ENCODE measurements at places on chromosomes 1 and 21.

- DNase-seq = no peak
These were observed 26.8 kb downstream of the TSHB start for GRCh38 chr1:115056395-115056798.

DNA sequence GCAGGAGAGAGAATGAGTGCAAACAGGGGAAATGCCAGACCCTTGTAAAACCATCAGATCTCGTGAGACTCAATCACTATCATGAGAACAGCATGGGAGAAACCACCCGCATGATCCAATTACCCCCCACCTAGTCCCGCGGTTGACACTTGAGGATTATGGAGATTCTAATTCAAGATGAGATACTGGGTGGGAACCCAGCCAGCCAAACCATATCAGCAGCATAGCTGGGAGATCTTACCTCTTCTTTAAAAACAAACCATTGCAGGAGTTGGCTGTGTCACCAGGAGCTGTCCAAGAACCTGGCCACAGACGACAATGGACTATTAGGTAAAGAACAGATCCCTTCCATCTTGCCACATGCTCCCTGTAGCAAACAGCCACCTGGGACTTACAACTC lies 422.7 kb downstream of the MATN1 start:
- no peak for DNase-seq

GRCh38 chr1:101363891-101364318 lies 127.1 kb downstream of the S1PR1 start:
- no peak for DNase-seq

- no peak for DNase-seq
These were observed 5.9 kb upstream of the TAGLN2 start for GRCh38 chr1:159931101-159931794.

- DNase-seq = no peak
These were observed 1.2 kb upstream of the EXTL1 start for GRCh38 chr1:26020330-26020768.

DNA sequence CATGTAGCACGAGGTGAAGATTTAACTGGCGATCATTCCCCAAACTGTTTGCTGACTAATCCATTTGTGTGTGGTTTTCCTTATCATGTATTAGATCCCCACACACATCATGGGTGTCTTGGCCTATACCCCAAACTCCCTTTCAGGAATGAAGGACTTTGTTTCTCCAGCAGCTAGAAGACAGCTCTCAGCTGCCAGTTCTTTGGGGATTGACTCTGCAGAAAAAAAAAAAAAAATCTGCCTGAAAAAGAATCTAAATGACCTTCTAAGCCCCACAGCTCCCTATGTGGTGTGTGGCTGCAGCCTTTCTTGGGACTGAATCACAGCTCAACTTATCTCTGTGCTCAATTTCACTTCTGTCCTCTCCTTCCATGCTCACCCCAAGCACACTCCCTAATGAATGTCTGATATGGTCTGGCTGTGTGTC lies 256.3 kb upstream of the DUSP10 start:
- no peak for DNase-seq

GRCh38 chr1:182137546-182137945 lies 76.0 kb upstream of the ZNF648 start:
- DNase-seq = no peak

DNA sequence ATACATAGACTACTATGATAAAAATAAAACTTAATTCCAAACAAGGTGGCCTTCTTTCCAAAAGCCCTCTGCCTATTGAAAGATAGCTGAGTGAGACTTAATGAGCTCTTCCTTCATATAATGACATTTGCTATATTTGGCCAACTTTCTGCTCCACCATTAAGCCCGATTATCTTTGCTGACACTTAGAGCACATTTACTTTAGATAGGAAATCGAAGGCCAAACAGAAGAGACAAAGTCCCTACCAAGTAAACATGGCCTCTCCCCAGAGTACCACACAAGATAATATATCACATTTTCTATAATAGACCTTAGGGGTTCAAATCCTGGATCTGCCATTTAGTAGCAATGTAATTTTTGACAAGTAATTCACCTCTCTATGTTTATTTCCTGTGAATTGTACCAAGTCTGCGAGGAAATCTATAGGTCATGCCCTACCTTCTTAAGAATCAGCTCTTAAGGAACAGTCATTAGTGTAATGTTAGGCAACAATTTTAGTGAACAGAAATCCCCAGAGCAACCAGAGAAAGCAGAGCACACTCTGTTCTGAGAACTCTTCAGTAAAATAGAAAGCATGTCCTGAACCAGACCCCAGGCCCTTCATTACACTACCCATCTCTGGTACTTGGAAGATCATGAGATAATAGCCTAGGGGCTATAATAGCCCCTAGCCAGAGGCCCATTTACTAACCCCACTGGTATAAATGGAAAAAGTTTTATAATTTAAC lies 17.3 kb upstream of the COA6 start:
- DNase-seq = no peak

DNA sequence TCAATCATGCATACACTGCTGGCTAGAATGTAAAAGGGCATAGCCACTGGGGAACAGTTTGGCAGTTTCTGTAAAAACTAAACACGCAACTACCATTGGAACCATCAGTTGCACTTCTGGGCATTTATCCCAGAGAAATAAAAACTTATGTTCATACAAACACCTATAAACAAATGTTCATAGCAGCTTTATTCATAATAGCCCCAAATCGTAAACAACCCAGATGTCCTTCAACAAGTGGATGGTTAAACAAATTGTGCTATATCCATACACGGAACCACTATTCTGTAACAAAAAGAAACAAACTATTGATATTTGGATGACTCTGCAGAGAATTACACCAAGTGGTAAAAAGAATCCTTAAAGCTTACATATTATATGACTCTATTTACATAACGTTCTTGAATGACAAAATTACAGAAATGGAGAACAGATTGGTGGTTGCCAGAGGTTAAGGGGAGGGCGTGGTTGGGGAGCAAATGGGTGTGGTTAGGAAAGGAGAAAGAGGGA lies 22.8 kb downstream of the LACTBL1 start:
- DNase-seq = no peak

GRCh38 chr1:197902131-197902453 lies 338 bp upstream of the C1orf53 start:
- no peak for DNase-seq

DNA sequence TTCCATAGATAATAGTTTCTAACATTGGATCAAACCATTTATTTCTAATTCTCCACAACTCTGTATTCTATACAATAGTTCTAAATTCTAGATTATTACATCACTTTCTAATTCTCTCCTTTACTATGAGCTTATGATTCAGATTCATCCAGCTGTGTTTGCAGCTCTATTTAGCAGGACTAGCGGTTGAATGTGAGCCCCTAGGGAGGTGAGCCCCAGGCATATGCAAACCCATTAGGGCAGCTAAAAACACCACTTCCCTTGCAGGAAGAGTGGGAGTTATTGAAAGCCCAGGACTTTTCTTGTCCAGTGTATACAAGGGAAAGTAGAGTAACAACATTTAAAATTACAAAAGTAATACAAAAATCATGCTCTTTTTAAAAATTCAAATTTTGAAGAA lies 56.9 kb downstream of the KRTAP19-8 start:
- no peak for DNase-seq

DNA sequence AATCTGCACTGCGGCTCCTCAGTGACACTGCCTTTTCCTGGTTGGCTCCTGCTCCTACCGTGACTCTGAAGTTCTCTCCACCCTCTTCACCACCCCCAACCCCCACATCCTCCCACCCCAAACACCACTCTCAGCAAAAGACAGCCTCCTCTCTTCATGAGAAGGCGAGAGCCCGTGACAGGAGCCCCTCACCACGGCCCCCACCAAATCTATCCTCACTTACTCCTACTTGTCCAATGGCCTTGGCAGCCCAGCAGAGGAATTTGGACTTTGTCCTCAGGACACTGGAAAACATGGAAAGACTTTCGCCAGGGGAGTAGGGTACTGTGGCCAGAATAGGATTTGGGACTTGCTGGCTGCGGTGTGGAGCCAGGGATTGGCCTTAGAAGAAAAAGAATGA lies 6.9 kb downstream of the TMEM125 start:
- no peak for DNase-seq

GRCh38 chr1:81044708-81045107 lies 756.0 kb upstream of the ADGRL2 start:
- DNase-seq = no peak

- no peak for DNase-seq
These were observed 12.5 kb downstream of the DMAP1 start for GRCh38 chr1:44225761-44226160.

- no peak for DNase-seq
These were observed 80.0 kb downstream of the LHX4 start for GRCh38 chr1:180310095-180310494.

DNA sequence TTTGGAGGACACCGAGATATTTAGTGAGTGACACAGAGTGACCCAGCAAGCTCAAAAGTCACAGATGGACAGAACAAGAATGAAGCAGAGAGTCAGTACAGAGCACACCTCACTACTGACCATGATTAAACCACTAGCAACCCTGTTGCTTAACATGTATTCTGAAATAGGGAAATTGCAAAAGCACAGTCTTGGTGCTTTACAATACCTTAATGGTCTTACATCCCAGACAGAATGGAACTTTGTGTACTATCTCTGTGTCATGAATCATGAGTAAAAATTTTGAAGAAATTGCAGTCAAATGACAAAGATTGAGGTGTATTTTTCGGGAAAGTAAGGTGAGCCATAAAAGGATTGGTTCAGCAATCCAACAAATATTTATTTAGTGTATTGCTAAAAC lies 2.7 kb upstream of the SAMSN1 start:
- DNase-seq = no peak

GRCh38 chr1:227378181-227378580 lies 59.9 kb upstream of the CDC42BPA start:
- no peak for DNase-seq

GRCh38 chr1:234780112-234780511 lies 170.1 kb upstream of the IRF2BP2 start:
- no peak for DNase-seq

- no peak for DNase-seq
These were observed 55.7 kb upstream of the KCNE2 start for GRCh38 chr21:34307991-34308532.

DNA sequence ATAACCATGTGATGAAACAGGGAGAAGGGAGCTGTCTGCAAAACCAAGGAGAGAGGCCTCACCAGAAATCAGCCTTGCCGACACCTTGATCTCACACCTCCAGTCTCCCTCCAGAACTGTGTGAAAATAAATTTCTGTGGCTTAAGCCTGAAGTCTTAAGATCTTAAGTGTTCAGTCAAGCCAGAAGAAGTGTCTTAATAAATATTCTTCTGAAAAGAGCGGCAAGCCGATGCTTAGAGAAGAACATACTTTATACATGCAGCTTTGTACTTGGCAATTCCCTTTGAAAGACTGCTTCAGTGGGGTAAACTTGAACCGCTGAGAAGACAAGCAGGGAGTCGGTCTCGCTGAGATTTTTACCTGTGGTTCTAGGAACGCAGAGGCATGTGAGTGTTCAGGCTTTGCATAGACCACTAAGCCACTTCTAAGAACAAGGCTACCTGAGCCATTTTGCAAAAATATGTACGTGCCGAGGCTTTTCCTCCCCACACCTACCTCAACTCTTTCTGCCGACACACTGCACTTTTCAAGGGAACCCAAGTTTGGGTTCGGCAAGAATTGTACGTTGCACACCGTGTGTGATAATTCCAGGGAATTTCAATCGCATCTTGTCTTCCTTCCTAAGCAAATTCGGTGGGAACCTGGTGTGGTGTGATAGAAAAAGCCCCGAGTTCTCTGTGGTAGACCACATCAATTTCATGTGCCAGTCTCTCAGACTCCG lies 3.4 kb downstream of the RUNX1 start:
- no peak for DNase-seq

DNA sequence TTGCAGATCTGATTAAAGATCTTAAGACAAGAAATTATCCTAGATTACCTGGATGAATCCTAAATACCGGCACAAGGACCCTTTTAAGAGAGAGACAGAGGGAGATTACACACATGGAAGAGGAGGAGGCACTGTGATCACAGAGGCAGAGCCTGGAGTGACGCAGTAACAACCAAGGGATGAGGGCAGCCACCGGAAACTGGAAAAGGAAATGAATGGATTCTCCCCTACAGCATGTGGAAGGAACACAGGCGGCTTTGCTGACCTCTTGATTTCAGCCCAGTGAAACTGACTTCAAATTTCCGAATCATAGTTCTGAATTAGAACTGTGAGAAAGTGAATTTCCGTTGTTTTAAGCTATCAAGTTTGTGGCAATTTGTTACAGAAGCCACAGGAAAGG lies 50.2 kb upstream of the IVNS1ABP start:
- no peak for DNase-seq

GRCh38 chr1:68011657-68012375 lies 38.6 kb downstream of the DIRAS3 start:
- DNase-seq = no peak

DNA sequence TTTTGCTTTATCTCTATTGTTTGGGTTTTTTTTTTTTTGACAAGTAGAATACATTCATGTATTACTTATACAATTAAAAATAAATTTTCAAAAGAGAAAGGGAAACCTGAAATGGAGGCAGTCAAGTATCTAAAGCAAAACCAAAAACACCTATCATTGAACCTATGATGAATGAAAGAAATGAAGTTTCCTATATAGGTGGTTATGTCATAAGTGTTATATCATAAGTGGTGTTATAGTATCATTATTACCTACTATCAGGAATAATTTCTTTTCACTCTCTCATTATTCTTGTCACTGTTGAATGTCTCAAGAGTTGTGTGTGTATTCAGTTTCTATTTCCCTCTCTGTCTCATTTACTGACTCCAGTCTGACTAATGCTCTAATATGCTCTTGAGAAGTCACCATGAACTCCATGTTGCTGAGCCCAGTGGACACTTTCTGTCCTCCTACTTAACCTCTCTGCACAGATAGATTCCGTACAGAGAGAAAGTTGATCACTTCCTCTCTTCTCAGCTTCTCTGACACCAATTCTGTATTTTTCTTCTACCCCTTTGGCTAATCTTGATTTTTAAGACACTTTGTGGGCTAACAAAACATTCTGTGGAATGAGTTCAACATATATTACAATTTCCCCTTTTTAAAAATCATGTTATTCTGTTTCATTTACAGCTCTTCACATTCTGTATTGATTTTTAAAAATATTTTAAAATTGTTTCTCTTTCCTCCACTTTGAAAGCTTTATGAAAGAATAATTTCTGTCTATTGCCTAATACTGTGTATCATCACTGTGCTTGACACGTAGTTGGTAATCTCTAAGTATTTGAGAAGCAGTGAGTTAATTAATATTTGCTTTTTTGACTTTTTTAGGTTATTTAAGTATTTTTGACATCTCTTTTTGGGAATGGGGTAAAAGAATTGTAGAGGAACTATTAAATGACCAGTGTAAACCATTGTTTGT lies 50.1 kb downstream of the RASAL2 start:
- DNase-seq = no peak

GRCh38 chr1:10211805-10212410 lies 1.5 kb downstream of the KIF1B start:
- DNase-seq = no peak
